Activated CD4-positive, alpha-beta T cell treated with anti-CD3 and anti-CD28 coated beads, Interleukin-2, amount 50 U/mL, for 24 hours (primary cell): ENCODE measurements at places on chromosomes 5 and 9.

DNA sequence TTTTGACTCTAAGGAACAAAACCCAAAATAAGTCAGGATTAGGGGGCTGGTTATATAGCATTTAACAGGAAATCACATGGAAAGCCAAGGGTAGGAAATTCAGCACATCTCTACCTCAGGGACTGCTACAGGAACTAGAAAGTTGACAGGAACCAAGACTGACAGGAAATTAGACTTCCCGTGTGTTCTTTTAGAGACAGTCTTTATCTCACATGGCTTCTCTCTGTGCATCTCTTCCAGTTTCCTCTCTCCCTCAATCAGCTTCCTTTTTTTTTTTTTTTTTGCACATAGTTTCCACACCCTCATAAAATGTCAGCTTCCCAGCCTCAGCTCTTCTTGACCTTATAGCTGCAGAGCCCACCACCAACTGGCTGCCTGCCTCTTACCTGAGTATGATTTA, 4.8 kb downstream of the RECK start:
- DNase-seq, result no peak

GRCh38 chr9:134014946-134015345, 10.3 kb upstream of the BRD3OS start:
- no peak for DNase-seq

DNA sequence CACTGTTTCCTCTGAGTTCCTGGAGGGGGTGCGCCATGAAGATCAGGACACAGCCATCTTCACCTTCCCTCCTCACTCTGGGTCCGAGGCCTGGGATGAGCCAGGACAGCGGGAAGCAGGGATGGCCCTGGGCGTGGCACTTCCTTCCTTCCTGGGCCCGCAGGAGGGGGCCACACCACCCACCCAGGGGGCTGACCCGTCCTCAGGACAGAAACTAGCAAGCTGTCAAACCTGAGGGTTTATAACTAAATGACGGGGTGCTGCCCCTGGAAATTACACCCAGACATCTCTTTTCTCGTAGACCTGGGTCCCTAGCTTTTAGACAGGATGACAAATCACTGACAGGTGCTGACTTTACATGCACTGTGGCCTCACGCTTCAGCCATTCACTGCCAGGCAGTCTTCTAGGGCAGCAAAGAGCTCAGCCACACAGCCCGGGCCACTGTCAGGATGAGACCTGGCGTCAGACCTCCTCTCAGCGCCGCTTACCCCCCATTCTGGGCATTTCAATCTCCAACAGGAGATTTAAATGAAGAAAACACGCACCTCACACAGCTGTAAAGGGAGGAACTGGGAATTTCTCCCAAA, 8.1 kb downstream of the FCN2 start:
- DNase-seq, result no peak

- no peak for DNase-seq
Observed at GRCh38 chr9:7105095-7105494, 347.3 kb downstream of the KDM4C start.

- DNase-seq, result no peak
Observed at GRCh38 chr9:99171225-99172123, 50.3 kb downstream of the ALG2 start.

- DNase-seq, result no peak
Observed at GRCh38 chr5:90602681-90603080, 44.1 kb downstream of the ADGRV1 start.

- no peak for DNase-seq
Observed at GRCh38 chr9:124132671-124133147, 121.1 kb downstream of the LHX2 start.

- no peak for DNase-seq
Observed at GRCh38 chr9:82668689-82669199, 394.2 kb downstream of the RASEF start.

- DNase-seq, result no peak
Observed at GRCh38 chr5:153212471-153212870, 278.0 kb upstream of the GRIA1 start.

DNA sequence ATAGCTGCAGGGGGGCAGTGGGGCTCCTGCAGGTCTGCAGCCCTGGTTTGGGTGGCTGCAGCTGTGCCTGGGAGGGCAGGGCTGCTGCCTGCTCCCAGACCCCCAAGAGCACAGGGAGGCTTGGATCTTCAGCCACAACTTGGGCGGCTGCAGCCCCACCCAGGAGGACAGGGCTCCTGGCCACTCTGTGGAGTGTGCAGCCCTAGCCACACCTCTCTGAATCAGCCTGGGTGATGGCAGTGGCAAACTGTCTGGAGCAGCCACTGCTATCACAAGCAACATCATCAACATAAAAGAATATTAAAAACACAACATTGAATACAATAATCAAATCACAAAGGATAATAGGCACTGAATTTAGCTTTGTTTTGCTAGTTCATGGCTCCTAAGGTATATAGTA, 164.9 kb upstream of the SLC27A6 start:
- DNase-seq, result no peak

GRCh38 chr5:178147406-178147805, 6.3 kb downstream of the NHP2 start:
- DNase-seq, result no peak

GRCh38 chr5:106739127-106739526, 931.6 kb downstream of the EFNA5 start:
- DNase-seq, result no peak

GRCh38 chr9:88979021-88979420, 12.2 kb upstream of the S1PR3 start:
- no peak for DNase-seq
